Fibroblast of skin of scalp (primary cell): ENCODE measurements at places on chromosomes 7 and 10.

GRCh38 chr10:99869581-99870122 lies 87.2 kb downstream of the ABCC2 start:
- no peak for DNase-seq

DNA sequence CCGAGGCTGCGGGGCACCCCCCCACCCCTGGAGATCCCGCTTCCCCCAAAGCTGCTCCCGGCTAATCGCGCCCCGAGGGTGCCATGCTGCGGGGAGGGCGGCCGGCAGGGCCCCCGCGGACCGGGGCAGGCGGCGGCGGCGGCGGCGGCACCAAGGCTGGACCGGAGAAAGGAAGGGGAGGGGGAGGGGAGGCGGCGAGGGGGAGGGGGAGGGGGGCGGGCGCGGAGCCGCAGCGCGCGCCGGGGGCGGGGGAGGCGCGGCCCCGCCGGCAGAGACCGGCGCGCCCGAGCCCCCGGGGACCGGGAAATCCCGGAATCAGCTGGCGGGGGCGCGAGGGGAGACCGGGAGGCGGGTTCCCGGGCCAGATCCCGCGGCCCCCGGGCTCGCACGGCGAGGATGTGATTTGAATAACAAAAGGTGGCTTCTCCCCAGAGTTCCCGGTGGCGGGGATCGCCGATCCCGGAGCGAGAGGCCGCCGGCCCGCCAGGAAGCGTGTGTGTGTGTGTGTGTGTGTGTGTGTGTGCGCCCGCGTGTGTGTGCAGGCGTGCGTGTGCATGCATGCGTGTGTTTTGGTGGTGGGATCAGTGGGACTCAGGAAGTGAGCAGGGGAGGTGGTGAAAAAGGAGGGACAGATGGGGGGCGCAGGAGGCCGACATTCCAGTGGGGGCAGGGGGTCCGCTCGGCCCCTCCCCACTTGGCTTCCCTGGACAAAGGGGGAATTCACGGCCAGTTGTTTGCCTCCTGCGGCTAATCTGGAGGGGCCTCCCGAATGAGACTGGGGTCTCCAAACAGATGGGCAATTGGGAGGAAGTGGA lies 99.5 kb downstream of the HIP1 start:
- peak; percentile 55 for DNase-seq

DNA sequence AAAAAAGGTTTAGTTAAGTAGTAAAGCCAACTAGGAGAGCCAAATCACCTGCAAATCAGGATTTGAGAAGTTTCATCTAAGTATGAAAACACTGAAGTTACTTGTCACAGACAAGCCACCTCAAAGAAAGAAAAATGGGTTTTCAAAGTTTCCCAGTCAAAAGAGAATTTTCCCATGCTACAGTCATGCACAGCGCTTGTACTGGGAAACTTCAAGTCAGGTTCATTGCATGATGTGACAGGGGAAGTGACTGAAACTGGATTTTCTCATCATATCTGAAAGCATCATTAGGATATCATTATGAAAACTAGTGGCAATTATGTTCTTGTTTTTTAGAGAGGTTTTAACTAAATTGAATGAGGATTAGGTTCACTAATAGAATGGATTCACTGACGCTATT lies 167.0 kb downstream of the SGMS1 start:
- no peak for DNase-seq

DNA sequence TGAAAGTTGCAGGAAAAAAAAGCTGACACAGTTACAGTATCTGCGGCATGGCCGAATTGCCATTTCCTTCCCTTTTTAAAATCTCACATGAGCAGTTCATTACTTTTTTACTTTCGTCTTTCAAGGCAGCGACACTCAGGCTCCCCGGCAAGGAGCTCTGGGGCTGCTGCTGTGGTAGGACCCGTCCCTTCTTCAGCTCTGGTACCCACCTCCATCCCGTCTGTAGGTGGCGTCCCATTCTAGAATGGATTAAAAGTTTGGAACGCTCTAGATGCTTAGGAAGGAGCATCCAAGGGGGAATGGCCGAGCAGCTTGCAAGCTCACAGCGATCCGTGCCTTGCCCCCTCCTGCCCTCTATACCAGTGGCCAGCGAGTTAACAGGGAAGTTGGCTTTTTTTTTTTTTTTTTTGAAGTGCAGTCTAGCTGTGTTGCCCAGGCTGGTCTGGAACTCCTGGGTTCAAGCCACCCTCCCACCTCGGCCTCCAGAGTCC lies 22.8 kb upstream of the TTYH3 start:
- DNase-seq, result peak; percentile 48

GRCh38 chr7:111639934-111640333 lies 77.6 kb upstream of the IMMP2L start:
- peak; percentile 52 for DNase-seq

DNA sequence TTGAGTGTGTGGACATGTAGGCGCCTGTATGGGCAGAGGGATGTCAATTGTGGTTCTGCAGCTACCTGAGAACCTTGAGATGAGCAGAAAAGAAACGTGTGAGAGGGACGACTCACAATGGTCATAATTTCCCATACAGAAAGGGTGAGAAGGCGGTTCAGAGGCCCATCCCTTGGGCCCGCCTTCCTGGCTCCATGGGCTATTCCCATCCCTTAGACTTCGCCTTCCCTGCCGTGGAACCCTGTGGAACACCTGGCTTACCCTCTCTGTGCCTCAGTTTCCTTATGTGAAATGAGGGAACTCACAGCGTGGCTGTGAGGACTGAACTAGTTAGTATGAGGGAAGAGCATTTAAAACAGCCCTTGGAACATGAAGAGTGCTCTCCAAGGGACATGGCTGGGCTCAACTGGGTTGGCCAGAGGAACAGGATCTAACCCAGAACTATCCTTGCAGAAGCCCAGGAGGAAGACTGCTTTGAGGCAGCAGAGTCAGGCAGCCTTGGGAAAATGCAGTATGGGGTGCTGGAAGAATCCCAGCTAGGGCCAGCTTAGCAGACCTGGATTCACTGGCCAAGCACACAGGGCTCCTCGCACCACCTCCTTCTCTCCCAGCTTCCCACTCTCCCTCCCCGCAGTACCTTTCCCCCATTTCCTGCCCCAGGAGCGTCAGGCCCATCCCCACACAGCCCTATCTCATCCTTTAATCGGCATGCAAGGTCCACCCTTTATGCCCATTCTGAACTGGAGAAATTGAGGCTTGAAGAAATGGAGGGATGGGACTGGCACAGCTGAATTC lies 11.1 kb upstream of the ZMIZ1 start:
- no peak for DNase-seq

- no peak for DNase-seq
Observed at GRCh38 chr10:132607491-132607890, 69.9 kb downstream of the INPP5A start.

DNA sequence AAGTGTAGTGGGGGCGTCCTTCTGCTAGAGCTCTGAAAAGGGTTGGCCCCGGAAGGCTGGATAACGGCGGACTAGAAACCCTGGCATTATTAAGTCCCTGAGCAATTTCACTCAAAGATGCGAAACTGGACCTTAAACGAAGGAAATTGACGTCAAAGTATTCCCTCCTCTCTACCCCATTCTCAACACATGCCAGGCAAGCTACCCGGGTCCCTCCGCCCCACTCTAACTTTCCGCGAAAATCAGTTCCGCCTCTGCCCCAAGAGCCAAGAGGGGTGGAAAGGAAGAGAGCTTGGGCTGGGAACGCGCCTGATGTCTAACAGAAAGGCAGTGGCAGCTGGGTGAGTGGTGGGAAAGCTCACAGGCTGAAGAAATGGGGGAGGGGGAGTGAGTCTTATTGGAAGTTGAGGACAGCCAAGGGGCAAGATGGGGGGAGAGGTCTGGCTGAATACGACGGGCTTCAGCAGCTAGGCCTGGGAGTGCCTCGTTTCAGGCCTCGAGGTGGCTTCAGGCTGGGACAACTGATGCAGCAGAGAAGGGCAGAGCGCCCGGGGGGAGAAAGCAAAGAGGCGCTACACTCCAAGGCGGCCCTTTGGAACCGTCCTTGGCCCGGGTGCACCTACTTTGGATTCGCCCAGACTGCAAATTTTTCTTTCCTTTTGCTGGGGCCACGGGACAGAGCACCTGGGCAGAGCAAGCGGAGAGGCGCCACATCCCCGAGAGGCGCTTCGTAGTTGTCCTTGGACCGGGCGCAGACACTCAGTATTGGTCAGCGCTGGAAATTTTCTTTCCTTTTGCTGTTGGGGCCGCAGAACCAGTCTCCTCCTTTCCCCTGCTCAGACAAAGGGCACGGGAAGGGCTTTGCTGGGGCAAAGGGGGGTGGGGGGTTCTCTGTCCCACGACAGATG lies 2.0 kb upstream of the FEZF1 start:
- DNase-seq, result no peak

DNA sequence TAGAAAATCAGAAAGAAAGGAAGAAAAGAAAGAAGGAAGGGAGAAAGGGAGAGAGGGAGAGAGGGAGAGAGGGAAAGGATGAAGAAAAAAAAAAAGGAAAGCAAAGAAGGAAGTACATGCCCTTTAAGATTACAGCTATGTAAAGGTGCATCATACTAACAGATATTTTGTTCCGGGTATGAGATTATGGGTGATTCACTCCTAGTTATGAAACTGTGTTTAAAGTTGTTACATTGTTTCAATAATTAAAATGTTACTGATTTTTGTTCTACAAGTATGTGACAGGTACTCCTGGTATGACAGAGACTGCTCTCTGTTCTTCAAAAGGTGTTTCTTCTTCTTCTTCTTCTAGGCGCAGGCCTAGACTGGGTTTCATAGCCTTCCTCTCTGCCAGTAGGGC lies 808.9 kb downstream of the GRID1 start:
- DNase-seq, result no peak

DNA sequence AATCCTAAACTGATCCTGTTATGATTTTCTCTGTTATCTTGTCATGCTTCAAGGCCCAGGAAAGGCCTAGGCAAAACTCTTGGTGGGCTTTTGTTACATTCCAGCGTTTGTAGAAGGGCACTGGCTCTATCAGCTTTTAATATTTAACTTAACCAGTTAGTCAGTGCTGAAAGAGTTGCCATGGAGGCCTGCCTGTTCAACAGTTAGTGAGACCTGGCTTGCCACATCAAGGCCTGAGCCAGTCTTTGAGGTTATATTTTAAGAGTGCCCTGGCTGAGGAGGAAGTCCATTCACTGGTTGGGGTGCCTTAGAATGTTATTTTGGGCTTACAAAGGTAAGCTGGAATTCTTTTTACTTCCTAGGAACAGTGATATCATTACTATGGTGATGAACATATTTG lies 144.1 kb upstream of the NRG3 start:
- no peak for DNase-seq

DNA sequence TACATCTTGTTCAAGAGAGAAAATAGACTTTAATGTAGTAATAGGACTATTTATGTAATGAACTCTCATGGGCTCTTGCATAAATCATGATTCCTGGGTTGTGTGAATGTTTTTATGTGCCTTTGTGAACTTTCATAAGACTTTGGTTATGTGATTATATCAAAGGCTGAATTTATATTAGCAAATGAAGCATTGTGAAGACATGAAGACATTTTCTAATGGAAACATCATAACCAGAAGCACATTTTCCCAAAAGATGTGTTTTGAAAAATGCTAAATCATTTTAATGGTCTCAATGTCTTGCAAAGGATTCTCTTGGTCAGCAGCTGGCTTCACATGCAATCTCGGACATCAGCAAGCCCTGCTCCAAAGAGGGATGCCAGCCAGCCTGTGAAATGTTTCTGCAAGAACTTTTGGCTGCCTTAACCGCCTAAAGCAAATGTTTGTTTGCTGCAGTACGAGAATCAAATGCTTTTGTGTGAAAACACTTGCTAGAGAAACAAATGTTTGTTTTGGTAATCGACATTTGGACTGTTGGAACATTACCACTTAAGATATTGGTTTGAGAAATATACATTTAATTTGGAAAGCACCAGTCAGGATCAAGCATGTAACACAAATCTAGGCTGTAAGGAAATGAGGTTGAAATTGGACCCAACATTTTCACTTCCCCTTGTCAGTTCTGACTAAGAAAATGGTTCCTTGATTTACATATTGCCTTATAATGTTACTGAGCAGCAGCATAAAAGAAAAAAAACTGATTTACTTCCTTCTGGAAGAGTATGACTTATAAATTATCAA lies 102.1 kb downstream of the RTKN2 start:
- DNase-seq, result peak; percentile 12

GRCh38 chr10:127344346-127344745 lies 148.0 kb upstream of the INSYN2A start:
- no peak for DNase-seq

DNA sequence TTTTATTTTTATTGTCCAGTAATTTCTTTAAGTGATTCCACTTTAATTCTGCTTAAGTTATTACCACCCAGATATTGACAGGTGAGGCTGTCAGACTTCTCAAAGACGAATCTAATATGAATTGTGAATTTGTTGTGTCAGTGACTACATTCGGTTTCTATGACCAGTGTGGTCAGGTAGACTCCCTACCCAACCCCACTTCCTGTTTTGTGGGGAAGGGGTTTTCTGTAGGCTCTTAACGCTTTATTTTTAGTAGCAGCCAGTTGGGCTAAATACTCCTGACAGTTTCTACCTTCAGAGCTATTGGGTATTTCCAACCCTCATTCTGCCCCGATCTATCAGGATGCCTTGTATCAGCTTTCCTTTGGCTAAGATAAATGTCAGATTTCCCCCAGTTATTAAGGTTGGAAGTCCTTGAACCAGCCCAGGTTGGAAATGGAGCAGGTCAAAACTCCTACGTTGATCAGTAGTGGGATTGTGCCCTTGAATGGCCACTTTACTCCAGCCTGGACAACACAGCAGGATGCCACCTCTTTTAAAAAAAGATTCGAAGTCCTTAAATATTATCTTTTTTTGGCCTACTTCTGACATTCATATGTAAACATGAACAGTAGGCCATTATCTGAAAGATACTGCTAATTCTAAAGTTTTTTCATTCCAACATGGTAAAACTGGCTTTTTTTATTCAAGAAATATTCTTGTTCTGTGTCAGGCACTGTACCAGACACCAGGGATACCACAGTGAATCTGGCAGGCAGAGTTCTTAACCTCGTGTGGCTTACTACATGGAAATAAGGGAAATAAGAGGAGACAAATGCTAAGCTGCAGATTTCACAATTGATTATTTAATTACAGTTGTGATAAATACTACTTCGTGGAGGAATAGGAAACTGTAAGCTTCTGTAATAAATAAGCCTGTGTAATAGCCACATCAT lies 133.3 kb upstream of the SAMD8 start:
- no peak for DNase-seq

DNA sequence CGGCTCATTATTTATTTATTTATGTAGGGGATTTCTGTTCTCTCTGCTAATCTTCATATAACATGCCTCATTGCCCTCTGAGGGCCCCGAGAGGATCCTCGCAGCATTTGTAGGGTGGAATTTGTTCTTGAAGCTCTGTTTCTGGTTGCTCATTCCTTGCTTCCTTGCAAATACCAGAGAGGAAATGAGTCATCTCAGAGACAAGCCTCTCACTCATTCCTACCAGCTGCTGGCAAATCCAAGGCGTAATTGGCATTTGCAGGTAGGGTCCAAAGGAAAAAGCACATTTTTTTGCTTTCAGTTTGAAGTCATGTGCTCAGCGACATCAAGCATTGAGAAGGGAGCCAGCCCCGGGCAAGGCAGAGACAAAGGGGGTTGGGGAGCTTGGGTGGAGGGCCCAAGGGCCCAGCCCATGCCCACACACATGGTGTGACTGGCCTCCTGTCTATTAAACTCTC lies 501.6 kb downstream of the GALNT17 start:
- DNase-seq, result peak; percentile 98

GRCh38 chr10:22434521-22434920 lies 89.2 kb downstream of the SPAG6 start:
- no peak for DNase-seq

GRCh38 chr7:80453699-80454340 lies 58.0 kb downstream of the GNAT3 start:
- peak; percentile 43 for DNase-seq
